T-helper 17 cell (primary cell): ENCODE measurements at places on chromosomes 6 and 20.

DNA sequence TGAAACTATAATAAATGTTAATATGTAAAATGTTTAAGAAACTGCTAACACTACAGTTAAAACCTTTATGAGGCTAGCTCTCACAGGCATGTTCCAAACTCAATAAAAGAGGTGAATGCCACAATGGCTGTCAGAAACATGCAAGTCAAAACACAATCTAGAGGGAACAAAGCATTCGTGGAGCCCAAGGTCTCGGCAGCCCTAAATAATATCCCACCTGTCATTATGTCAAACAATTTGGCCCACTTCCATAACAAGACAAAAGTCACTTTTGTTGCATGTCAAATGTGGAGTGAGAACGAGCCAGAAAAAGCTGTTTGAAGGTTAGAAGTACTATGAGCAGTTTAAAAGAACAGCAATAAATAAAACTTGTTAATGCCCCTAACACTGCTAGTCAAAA, 181.9 kb downstream of the GMDS start:
- H3K4me1 ChIP-seq = no peaks in the 10 kb centered on the region
- no peak overlapping the region for H3K4me3 ChIP-seq

DNA sequence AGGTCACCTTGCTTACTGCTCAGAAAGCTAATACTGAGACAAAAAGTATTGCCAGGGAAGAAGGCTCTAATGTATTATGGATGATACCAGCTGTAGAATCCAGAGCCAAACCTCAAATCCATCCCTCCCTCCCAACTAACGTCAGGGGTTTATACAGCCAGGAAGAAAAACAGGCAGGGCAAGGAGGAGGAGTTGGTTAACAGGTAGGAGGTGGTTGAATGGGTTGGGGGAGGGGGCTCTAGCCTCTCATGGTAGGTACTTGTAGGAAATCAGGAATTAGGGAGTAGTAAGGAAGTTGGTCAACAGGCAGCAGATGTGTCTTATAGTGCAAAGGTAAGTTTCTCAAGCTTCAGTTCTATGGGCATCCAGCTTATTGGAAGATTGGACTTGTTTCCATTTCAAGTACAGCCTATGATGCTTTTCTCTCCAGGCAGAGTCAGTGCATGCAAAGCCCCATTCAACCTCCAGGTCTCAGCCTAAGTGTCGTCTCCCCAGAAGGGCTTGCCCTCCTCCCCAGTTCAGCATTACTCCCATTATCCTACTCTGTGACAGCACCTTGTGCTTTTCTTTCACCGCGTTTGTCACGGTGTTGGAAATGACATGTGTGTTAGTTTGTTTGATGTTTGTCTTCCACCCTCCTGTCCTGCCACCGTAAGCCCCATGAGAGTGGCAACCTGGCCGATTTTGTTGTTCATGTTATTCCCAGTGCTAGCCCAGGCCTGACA, 38.1 kb downstream of the PNLDC1 start:
- H3K27ac ChIP-seq = no peak overlapping the region
- H3K4me3 ChIP-seq = no peak overlapping the region
- peaks cover 45% of the 10 kb centered on the region for H3K27me3 ChIP-seq
- H3K4me1 ChIP-seq = peaks cover 4% of the 10 kb centered on the region
- peaks cover 3% of the 10 kb centered on the region for H3K36me3 ChIP-seq

DNA sequence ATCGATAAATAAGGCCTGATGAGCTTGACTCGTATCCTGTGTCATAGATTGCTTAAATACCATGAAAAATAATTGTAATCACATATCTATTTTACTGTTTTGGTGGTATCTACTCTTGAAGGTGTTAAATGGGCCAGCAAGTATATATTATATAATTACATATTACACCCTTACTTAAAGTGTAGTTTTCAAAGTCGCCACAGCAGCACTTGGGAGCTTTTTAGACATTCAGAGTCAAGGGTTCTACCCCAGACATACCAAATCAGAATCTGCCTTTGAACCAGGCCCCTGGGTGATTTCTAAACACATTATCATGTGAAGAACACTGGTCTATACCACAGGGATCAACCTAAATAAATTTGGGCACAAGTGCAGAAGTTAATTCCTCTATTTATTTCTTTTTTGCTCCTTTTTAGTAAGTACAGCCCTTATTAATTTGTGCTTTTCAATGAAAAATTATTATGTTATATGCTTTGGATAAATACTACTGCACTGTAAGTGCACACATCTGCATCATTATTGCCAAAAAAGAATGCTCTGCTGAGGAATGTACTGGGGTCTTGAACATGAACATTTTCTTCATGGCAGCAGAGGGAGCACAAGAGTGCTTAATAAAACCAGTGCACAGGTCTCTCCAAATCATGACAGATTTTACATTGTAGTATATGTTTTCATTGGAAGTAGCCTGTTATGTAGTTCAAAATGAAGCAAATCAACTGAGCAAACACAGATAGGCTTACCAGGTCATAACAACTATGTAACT, 3.1 kb upstream of the ATXN1 start:
- peak overlapping the region; percentile 41 for H3K4me3 ChIP-seq
- DNase-seq = no peak
- H3K27ac ChIP-seq = peak overlapping the region; percentile 99
- peaks cover 4% of the 10 kb centered on the region for H3K36me3 ChIP-seq

GRCh38 chr6:72861935-72862432, 240.1 kb downstream of the KCNQ5 start:
- no peak overlapping the region for H3K27ac ChIP-seq
- H3K4me1 ChIP-seq = no peaks in the 10 kb centered on the region
- no peak for DNase-seq
- H3K4me3 ChIP-seq = no peak overlapping the region

GRCh38 chr20:38543014-38543906, 37.7 kb upstream of the ADIG start:
- H3K4me1 ChIP-seq = peaks cover 17% of the 10 kb centered on the region
- DNase-seq = no peak
- H3K36me3 ChIP-seq = peaks cover 29% of the 10 kb centered on the region
- H3K27ac ChIP-seq = peak overlapping the region; percentile 16

GRCh38 chr6:136775548-136775947, 16.7 kb downstream of the MAP3K5 start:
- H3K4me1 ChIP-seq = peaks cover 40% of the 10 kb centered on the region
- DNase-seq = no peak
- H3K27me3 ChIP-seq = no peaks in the 10 kb centered on the region
- H3K4me3 ChIP-seq = no peak overlapping the region
- peak overlapping the region; percentile 1 for H3K27ac ChIP-seq

GRCh38 chr6:170429450-170429849, 122.9 kb downstream of the FAM120B start:
- H3K4me3 ChIP-seq = no peak overlapping the region
- peaks cover 50% of the 10 kb centered on the region for H3K27me3 ChIP-seq
- DNase-seq = no peak
- no peaks in the 10 kb centered on the region for H3K4me1 ChIP-seq
- no peak overlapping the region for H3K27ac ChIP-seq

DNA sequence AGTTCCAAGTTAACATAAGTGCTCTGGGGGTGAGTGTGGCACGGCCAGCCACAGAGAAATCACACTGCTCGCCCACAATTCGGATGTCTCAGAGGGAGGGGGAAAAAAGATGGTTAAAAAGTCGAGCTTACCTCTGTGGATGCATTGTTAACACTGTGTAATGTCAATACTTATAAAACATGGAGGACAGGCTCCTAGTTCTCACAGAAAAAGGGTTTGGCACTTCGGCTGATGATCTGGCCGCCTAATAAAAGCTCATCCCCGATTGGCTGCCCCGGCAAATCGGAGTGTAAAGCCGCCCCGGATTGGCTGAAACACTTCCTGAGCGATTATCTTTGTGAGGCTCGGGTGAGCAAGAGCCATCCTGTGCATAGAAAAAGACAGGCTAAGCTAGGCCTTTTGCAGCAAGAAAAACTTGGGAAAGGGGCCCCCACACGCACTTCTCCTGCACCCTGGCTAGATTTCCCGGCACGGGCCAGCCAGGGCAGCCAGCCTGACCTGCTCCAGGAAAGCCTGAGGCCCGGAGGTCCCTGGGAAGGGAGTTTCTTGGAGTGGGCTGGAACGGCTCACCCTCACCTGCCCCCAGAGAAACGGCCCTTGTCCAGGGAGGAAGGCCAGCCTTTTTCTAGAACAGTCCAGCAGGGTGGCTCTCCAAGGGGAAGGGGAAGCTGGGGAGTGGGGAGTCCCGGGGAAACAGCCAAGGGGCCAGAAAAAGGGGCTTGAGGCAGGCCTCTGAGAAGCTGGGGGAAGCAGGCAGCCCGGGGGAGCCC, at the start of gene ZMYND8:
ZMYND8 (minus strand) TSS at position 174 of the 770 bp plus-strand sequence; CDS start at position 145, 29 bp downstream.
- H3K27me3 ChIP-seq = no peaks in the 10 kb centered on the region
- peak within 1 kb of the TSS; percentile 97 for H3K27ac ChIP-seq
- H3K36me3 ChIP-seq = no peaks in the 10 kb centered on the region
- DNase-seq = peak; percentile 93

DNA sequence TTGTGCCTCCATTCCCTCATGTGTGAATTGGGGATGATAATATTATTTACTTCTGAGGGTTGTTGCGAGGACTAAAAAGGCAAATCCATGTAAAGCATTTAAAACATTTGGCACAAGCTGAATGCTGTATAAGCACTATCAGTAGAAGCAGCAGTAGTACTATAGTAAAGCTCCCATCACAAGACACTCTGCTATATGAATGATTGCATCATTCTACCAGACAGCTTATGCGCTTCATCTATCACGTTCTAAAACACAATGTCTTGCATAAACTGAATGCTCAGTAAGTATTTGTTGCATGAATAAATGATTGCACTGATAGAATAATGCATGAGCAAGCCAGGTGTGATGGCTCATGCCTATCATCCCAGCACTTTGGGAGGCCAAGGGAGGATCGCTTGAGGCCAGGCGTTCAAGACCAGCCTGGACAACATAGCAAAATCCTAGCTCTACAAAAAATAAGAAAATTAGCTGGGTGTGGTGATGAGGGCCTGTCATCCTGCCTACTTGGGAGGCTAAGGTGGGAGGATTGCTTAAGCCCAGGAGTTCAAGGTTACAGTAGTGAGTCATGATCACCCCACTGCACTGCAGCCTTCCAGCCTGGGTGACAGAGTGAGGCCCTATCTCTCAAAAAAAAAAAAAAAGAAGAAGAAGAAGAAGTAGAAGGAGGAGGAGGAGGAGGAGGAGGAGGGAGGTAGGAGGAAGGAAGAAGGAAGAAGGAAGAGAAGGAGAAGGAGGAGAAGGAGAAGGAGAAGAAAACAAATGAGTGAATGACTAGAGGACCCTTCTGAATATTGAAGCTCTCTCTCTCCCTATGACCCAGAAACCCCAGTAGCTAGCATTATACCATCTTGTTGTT, 50.0 kb upstream of the FOXO3 start:
- no peak for DNase-seq
- H3K27me3 ChIP-seq = no peaks in the 10 kb centered on the region
- no peak overlapping the region for H3K4me3 ChIP-seq
- no peak overlapping the region for H3K27ac ChIP-seq
- no peaks in the 10 kb centered on the region for H3K36me3 ChIP-seq

DNA sequence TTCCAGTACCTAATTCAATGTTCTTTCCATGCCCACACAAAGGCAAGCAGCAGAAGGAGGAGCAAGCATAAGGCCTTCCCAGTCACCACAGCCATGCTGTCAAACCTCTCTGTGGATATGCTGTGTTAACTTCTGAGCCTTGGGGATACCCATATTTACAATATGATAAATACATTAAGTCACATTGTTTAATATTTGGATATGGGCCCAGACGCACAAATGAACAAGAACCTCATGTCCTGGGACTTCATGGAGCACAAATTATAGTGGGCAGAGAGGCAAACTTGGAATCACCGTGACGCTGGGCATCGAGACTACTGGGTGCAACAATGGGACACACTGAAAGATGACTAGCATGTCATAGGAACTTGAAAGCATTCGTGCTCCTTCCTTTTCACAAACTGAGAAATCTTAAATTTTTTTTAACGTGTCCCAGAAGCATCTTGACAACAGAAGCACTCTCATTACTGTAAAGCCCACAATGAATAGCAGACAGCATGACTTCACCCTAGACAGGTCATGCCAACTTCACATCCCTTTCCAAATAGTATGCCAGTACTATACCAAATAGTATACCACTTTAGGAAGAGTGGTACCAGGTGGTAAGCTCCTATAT, 16.0 kb downstream of the SOD2 start:
- no peak overlapping the region for H3K4me3 ChIP-seq
- peaks cover 6% of the 10 kb centered on the region for H3K36me3 ChIP-seq
- DNase-seq = no peak
- H3K27me3 ChIP-seq = no peaks in the 10 kb centered on the region
- H3K4me1 ChIP-seq = peaks cover 9% of the 10 kb centered on the region
- no peak overlapping the region for H3K27ac ChIP-seq

DNA sequence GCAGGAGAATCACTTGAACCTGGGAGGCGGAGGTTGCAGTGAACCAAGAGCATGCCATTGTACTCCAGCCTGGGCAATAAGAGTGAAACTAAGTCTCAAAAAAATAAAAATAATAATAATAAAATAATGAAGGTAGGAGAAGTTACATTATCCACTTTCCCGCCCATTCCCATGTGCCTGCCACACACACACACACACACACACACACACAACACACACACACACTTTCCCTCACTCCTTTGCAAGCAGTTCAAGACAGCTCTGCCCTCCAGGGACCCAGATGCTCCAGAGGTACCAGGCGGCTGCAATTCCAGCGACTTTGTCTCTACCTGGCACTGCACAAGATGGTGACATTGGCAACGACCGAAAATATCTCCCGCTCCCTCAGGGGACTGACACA, 224.8 kb upstream of the JARID2 start:
- DNase-seq = no peak
- H3K4me3 ChIP-seq = no peak overlapping the region
- no peak overlapping the region for H3K27ac ChIP-seq

DNA sequence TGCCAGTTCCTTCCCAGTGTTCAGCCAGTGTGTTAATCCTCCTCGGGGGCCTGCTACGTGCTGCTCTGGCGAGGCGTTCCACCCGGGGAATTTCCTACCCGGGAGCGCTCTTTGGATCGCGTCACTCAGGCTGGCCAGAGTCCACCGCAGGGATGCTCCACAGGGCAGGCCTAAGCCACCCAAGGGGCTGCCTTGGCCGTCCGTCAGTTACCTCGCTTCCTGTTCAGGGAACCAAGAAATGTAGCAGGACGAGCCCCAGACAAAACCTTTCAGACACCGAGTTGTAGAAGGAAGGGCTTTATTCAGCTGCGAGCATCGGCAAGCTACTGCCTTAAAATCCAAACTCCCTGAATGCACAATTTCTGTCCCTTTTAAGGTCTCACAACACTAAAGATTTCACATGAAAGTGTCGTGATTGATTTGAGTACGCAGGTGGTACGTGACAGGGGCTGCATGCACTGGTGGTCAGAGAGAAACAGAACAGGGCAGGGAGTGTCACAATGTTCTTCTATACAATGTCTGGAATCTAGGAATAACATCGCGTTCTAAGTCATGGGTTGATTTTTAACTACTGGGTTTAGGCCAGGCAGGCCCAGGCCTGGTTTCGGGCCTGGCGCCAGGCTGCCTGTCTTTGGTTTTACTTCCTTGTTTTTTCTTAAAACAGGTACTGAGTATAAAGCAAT, 15.7 kb upstream of the POU5F1 start:
- H3K4me1 ChIP-seq = peaks cover 2% of the 10 kb centered on the region
- peak overlapping the region; percentile 56 for H3K27ac ChIP-seq
- H3K36me3 ChIP-seq = no peaks in the 10 kb centered on the region
- H3K4me3 ChIP-seq = no peak overlapping the region
- no peak for DNase-seq
